AG04449 (cell line): ENCODE measurements at places on chromosomes 7 and 10.

DNA sequence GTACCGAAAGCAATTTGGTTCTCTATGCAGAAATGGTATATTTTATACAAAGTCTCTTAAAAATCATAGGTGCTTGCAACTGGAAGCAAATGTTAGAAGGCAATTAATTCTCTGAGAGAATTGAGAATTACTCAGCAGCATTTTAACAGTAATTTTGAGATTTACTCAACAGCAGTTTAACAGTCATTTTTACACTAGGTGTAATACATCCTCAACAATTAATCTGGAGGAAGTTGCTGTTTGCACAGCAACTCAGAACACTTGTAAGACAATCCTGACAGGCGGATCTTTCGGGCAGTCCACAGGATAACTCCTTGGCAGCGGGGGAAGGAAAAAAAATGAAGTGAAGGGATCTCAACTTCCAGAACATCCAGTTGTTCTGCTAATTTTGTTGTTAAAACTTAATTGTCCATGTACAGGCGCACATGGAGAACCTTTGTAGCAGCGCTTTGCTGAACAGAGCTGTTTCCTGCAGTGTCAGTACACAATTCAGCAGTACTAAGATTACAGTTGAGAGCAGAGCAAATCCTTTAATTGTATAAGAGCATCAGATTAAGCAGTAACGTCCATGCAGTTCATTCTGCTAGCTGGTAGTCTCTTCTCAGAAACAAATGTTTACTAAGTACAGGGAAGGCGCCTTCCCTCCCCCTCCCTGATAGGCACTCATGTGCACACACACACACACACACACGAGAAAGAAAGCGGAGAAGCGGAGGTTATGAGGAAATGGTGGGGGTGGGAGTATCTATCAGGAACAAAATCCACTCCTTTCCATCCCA lies 43.8 kb downstream of the ENO4 start:
- DNase-seq: no peak

GRCh38 chr7:86916277-86916825 lies 143.1 kb downstream of the ELAPOR2 start:
- DNase-seq: no peak

GRCh38 chr7:132116369-132116768 lies 459.9 kb downstream of the PLXNA4 start:
- no peak for DNase-seq

DNA sequence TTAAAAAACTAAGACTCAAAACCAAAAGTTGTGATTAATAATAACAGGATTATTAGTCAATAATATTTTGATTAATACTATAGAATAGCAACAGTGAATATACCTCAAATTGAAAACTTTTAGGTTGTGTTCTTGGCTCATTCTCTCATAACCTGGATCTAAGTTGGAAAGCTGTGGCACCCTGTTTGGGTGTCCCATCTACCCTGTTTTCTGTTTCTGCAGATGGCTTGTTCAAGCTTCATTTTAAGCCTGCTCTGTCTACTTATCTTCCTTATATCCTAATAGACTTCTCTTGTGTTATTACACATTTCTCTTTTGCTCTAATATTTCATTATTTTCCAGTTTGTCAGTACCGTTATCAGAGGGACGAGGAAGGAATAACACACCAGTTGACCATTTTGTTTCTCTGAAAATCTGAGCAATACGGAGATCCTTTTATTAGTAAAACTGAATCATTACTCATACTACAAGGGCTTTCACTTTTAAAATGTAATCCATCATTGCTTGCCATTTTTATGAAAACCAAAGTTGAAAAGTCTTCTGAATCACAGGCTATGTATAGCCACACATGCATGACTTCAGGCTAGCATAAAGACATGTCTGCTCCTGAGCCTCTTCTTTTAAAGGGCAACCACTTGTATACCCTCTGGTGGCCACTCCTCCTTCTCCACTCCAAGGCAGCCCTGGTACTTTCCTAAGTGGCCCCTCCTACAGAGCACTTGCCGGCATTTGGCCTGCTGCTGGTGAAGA lies 22.3 kb downstream of the COX15 start:
- no peak for DNase-seq

GRCh38 chr10:59007307-59008025 lies 169.0 kb upstream of the PHYHIPL start:
- DNase-seq: no peak

DNA sequence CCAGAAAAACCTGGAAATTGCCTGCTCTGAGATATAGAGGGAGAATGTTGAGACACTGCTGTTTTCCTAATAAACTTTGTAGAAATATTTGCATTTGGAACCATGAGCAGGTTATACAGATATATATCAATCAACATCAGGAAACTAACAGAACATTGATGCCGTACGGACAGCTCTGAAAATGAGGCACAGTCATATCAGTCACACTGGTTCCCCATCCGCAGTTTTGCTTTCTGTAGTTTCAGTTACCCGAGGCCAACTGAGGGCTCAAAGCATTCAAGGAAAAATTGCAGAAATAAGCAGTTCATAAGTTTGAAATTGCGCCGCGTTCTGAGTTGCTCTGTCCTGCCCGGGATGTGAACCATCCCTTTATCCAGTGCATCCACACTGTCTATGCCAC lies 137.9 kb downstream of the KLF6 start:
- DNase-seq: no peak

DNA sequence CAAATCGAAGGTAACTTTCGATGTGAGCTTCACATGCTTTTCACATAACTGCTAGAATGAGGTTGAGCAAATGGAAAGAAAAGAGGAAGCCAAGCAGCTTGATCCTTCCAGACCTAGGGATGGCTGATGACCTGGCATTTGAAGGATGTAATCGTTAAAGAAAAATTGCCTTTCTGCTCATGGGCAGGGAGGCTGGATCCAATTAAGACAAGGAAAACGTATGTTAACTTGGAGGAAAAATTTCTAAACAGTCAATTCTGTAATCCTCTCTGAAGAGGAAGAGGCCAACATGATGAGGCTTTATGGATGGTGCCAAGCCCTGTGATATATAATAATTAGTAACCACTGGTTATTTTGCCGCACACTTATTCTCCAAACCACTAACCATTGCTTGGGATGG lies 12.5 kb downstream of the GRK5 start:
- no peak for DNase-seq

DNA sequence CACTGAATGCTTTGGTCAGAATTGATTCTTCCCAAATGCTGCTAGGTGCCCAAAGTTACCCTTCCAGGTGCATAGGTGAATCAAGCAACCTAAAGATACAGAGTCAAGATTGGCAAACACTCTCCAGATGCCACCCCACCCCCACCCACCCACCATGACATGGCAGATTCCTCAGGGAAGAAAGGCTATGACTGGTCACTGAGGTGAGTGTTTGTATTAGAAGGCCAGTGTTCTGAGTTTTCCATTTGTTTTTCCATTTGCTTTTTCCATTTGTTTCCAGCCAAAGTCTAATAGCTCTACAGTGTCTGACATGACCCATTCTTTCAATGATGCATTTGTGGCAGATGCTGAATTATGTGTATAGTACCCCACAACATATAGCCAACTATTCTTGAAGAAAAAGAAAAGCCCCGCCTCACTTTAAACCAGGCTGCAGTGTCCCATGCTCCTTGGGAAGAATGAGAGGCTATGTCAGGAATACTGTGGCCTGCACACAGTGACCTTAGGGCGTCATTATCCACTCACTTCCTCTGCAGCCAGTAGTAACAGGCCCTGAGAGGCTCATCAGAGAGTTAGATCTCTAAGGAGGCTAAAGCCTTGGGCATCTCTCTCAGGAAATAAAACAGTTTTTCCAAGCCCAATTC lies 16.1 kb upstream of the HIBADH start:
- DNase-seq: no peak

- DNase-seq: no peak
These were observed 58.1 kb downstream of the PKD1L1 start for GRCh38 chr7:47890125-47890524.

- no peak for DNase-seq
These were observed 5.9 kb downstream of the TTYH3 start for GRCh38 chr7:2637505-2638223.

GRCh38 chr10:78377356-78377755 lies 343.7 kb downstream of the RPS24 start:
- DNase-seq: no peak

DNA sequence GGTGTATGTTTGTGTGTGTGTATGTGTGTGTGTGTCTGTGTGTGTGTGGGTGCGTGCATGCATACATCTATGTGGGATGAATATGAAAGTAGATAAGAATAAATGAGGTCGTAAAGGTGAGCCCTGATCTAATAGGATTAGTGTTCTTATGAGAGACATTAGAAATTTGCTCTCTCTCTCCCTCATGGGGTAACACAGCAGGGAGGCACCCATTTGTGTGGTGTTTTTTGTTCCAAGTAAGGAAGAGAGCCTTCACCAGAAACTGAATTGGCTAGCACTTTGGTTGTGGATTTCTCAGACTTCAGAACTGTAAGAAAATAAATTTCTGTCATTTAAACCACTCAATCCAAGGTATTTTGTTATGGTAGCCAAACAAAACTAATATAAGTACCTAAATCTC lies 353.7 kb upstream of the CHRM2 start:
- no peak for DNase-seq

DNA sequence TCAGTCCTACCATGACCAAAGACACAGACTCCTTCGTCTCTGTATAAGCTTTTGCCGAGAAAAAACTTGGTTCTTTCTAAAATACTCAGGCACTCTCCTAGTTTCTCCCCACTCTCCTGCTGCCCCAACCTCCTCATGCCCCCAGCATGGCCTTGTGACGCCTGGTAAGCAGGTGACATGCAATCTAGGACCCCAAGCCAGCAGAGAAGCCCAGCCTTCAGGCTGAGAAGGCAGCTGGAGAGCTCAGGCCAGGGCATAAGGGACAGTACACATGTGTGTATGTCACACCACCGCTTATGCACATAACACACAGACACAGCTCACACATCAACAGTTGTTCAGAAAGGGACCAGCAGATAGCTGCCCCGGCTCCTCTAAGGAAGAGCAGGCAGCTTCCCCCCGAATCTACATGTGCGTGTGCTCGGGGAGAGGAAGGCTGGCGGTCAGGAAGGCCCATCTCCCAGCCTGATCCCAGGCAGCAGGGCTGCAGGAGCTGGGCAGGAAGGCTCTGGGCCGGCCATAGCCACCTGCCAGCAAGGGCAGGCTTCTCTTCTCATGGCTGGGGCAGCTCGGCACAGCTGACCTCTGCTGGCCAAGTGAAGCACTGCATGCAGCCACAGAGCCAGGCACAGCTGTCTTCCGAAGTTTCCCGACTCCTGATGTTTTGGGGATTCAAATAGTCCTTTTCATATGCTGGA lies 8.5 kb downstream of the DDX56 start:
- DNase-seq: no peak

- no peak for DNase-seq
These were observed 284.2 kb downstream of the MTERF1 start for GRCh38 chr7:91596287-91596686.

GRCh38 chr10:100076750-100077149 lies 4.9 kb downstream of the CPN1 start:
- DNase-seq: no peak

- no peak for DNase-seq
These were observed 76.4 kb downstream of the CRPPA start for GRCh38 chr7:16344927-16345326.

DNA sequence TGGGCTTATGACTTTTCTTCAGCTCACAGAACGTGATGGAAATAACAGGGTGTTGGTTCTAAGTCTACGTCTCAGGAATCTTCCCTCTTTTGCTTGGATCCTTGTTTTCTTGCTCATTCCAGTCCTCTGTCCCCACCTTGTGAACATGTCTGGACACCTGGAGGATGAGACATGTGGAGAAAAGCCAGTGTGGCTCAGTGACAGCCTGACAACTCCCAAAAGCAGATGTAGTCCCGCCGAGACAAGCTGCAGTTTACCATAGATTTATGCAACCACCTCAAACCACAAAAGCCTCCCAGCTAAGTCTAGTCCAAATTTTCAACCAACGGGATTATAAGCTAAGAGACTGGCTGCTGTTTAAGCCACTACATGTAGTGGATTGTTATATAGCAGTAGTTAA lies 476.1 kb downstream of the SH2D4B start:
- DNase-seq: no peak

GRCh38 chr7:40243076-40243475 lies 108.3 kb downstream of the SUGCT start:
- no peak for DNase-seq

GRCh38 chr7:151897161-151897731 lies 20.3 kb upstream of the PRKAG2 start:
- no peak for DNase-seq

DNA sequence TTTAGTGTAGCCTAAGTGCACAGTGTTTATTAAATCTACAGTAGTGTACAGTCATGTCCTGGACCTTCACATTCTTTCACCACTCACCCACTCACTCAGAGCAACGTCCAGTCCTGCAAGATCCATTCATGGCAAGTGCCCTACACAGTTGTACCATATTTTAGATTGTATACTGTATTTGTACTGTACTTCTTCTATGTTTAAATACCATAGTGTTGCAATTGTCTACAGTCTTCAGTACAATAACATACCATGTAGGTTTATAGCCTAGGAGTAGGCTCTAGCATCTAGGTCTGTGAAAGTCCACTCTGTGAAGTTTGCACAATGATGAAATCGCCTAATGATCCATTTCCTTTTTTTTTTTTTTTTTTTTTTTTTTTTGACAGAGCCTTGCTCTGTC lies 12.0 kb downstream of the EEPD1 start:
- peak; percentile 16 for DNase-seq

GRCh38 chr7:17802056-17802455 lies 138.2 kb downstream of the SNX13 start:
- DNase-seq: no peak

DNA sequence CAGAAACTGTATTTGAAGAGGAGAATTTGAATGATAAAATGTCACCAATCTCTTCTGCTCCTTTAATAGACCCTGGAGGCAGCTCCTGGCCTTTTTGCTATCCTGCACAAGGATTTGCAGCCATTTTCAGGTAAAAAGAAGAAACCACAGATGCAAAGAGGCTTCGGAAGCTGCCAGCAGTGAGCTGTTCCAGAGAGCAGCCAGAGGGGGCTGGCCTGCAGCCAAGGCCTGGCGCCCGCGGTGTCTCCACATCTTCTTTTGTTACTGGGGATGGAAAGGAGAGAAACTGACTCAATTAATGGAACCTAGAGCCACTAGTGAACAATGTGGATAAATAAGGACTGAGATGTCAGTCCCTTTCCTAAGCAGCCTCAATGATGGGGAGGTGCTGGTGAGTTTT lies 23.9 kb upstream of the GPR26 start:
- no peak for DNase-seq

- no peak for DNase-seq
These were observed 98.9 kb upstream of the GLCCI1 start for GRCh38 chr7:7869651-7870050.

DNA sequence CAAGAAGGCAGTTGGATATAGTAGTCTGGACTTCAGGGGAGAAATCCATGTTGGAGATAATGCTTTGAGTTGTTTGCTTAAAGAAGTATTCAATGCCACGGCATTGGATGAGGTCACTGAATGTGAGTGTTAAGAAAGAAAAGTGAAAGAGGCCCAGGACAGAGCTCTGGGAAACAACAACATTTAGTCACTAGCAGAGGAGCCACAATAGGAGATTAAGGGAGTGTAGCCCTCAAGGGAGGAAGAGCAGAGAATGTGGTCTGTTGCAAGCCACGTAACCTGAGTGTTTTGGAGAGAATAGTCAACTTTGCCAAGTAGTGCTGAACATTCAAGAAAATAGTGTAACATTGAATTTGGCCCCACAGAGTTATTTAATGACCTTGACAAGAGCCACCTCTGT lies 114.7 kb downstream of the MYO3A start:
- no peak for DNase-seq

- DNase-seq: no peak
These were observed 34.2 kb upstream of the TCF7L2 start for GRCh38 chr10:112915590-112916572.
